Stomach (tissue), 19 donors: ENCODE measurements at places on chromosomes 11 and 22. TPM values are rescaled to one million over a fixed set of nuclear protein-coding genes. Genes with fewer than 3 reads are reported as not detected.
A peak's percentile ranks its signal among the peaks of the same experiment; 100 is the strongest.

Gene SULT4A1
- polyA plus RNA-seq, result 0.12 TPM

Gene ASRGL1
- 16.3 TPM for polyA plus RNA-seq

DNA sequence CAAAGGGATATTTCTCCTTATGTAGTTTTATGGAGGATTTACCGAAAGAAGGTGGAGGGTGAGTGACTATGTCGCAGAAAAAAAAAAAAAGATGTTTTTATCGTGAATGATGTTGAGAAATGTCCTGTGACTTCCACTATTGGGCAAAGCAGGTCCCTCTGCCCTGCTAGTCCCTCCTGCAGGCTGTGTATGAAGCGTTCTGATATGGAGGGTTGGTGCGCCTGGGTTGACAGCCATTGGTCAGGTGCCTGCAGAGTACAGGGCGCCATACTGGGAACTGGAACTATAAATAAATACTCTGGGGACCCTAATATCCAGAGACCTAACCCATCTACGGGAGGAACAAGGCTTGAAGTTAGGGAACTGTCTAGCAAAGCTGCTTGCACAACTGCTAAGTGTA lies 1.5 kb downstream of the IL17RA start:
- peaks cover 13% of the 10 kb centered on the region for H3K4me1 ChIP-seq
- H3K4me3 ChIP-seq, result peak overlapping the region; percentile 89
- H3K36me3 ChIP-seq, result no peaks in the 10 kb centered on the region
- H3K27me3 ChIP-seq, result no peaks in the 10 kb centered on the region
- H3K27ac ChIP-seq, result peak overlapping the region; percentile 95

DNA sequence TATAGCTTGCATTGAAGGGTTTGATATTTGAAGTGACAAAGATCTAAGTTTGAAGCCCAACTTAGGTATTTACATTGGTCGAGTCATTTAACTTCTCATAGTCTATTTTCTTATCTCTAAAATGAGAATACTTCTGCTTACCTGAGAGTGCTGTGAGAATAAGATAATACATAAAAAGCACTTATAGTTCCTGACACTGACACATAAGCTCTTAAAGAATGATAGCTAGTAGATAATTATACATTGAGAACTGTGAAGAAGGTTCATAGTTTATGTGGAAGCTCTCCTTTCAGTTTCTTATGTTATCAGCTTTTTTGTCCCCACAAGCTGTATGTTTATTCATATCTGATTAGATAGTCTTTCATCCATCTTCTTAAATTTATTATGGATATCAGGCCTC lies 4.8 kb downstream of the PPME1 start:
- H3K4me1 ChIP-seq, result peaks cover 36% of the 10 kb centered on the region
- H3K27ac ChIP-seq, result no peak overlapping the region
- H3K4me3 ChIP-seq, result no peak overlapping the region
- no peak for DNase-seq
- H3K36me3 ChIP-seq, result no peaks in the 10 kb centered on the region
- no peaks in the 10 kb centered on the region for H3K27me3 ChIP-seq

DNA sequence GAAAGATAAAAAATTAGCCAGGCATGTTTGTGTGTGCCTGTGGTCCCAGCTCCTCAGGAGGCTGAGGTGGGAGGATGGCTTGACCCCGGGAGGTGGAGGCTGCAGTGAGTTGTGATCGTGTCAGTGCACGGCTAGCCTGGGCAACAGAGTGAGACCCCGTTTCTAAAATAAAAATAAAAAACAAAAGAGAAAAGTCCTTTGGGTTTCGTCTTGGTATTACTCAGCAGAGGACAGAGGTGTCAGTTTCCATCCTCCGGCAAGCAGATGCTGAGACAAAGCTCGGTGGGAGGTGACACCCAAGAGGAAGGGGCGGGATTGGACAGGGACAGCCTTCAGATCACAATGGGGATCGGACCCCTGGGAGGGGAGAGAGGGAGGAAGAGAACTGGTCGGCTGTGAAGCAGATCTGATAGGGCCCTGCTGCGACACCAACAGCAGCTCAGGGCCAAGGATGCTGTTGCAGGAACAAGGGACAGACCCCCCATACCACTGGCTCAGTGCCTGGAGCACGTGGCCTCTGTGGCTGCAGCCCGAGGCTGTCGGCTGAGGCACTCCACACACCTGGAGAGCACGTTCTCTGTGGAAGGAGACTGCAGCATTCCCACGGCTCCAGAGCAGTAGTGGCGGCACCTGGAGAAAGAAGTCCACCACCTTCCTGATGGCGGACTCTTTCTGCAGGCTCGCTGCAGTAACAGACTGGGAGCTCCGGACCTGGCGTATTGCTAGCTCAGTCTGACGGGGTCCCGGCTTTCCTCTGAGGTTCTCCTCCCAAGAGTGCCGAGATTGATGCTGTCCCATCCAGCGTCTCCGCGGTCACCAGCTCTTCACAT lies 5.2 kb upstream of the BID start:
- H3K27ac ChIP-seq, result no peak overlapping the region
- H3K27me3 ChIP-seq, result no peaks in the 10 kb centered on the region
- peaks cover 31% of the 10 kb centered on the region for H3K4me1 ChIP-seq
- no peak overlapping the region for H3K4me3 ChIP-seq
- H3K36me3 ChIP-seq, result no peaks in the 10 kb centered on the region

DNA sequence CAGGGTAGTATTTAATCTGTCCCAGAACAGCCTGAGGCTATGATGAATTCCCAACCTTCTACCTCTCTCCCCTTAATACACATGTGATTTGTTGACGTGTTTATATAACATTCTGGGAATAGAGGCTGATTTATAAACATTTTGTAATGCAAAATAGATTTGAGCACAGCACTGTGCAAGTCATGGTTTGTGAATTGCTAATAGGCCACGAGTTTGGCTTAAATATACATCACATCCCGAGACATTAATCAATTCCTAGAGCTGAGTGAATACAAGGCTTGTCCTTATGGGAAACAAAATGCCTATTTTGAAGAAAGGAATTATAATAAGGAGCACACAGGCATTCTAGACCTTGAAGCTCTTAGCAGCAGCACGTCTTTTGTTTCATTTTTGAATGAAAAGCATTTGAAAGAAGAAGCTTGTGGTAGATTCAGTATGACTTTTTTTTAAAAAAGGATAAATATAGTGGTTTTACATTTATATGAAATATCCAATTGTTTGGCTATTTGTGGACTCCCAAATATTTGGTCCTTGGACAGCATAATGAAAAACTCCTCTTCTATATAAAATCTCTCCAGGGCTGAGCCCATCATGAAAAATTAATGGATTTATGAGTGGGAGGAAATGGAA lies 116.4 kb downstream of the SLC17A6 start:
- H3K4me3 ChIP-seq, result no peak overlapping the region
- H3K4me1 ChIP-seq, result no peaks in the 10 kb centered on the region
- no peak overlapping the region for H3K27ac ChIP-seq
- H3K27me3 ChIP-seq, result no peaks in the 10 kb centered on the region
- no peaks in the 10 kb centered on the region for H3K36me3 ChIP-seq

Gene CREB3L1
- polyA plus RNA-seq, result 59.3 TPM

DNA sequence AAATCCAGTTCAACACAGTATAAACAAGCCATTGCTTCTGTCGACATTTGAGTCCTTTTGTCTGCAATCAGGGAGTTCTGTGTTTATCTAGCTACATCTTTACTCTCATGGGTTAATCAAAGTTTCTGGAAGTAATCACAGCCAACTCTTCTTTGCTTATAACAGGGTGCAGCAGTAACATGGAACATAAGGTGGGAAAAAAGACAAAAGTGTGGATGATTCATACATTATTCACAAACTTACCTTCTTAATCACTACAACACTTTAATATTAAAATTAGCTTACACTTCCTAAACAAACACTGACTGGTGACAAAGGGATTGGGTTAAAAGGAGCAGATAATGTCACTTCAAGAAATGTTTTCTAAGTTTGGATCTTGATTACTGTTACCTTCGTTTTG lies 44.7 kb downstream of the SNX19 start:
- H3K4me3 ChIP-seq, result no peak overlapping the region
- no peaks in the 10 kb centered on the region for H3K27me3 ChIP-seq
- H3K36me3 ChIP-seq, result peaks cover 65% of the 10 kb centered on the region
- no peak for DNase-seq

- DNase-seq, result peak; percentile 85
- peak overlapping the region; percentile 71 for H3K27ac ChIP-seq
- H3K36me3 ChIP-seq, result peaks cover 19% of the 10 kb centered on the region
- H3K27me3 ChIP-seq, result peaks cover under 1% of the 10 kb centered on the region
These were observed 7.0 kb downstream of the UNC93B1 start for GRCh38 chr11:67996622-67997474.

DNA sequence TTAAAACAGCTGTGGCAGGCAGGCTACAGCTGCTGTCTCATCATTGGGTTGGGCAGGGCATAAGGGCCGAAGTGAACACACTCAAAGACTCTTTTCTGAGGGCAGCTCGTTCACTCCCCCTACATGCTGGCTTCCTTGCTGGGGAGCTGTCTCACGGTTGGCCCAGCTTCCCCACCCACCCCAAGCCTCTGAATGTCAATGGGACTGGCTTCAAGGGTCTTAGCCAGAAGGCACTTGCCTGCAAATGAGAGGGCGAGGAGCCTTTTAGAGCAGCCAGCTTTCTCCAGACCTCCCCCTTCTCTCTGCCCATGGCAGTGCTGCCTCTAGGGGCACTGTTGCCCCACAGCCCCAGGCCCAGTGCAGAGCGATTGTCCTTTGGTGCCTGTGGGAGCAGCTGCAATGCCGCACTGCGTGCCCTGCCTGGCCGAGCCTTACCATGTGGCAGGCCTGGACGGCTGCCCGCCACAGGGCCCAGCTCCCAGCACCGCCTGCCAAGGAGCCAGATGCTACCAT lies 94.7 kb upstream of the RASSF10 start:
- DNase-seq, result peak; percentile 85
- H3K27ac ChIP-seq, result peak overlapping the region; percentile 57
- H3K4me1 ChIP-seq, result no peaks in the 10 kb centered on the region
- H3K27me3 ChIP-seq, result no peaks in the 10 kb centered on the region
- H3K4me3 ChIP-seq, result no peak overlapping the region

Gene RFPL3
- polyA plus RNA-seq, result not detected

GRCh38 chr11:35624781-35625180 lies 6.5 kb downstream of the FJX1 start:
- DNase-seq, result no peak
- peaks cover 72% of the 10 kb centered on the region for H3K27me3 ChIP-seq
- no peaks in the 10 kb centered on the region for H3K36me3 ChIP-seq
- peaks cover 5% of the 10 kb centered on the region for H3K4me1 ChIP-seq

Gene RAB36
- polyA plus RNA-seq, result 1.6 TPM

Gene BIK
- 19.7 TPM for polyA plus RNA-seq

GRCh38 chr11:76880314-76880713 lies 19.6 kb downstream of the ACER3 start:
- no peaks in the 10 kb centered on the region for H3K27me3 ChIP-seq
- no peak overlapping the region for H3K4me3 ChIP-seq
- H3K27ac ChIP-seq, result no peak overlapping the region

- no peaks in the 10 kb centered on the region for H3K4me1 ChIP-seq
- DNase-seq, result no peak
- no peak overlapping the region for H3K27ac ChIP-seq
- H3K27me3 ChIP-seq, result no peaks in the 10 kb centered on the region
- H3K4me3 ChIP-seq, result no peak overlapping the region
- no peaks in the 10 kb centered on the region for H3K36me3 ChIP-seq
These were observed 79.2 kb upstream of the OR5AK2 start for GRCh38 chr11:56909563-56909962.

- peak overlapping the region; percentile 45 for H3K27ac ChIP-seq
- DNase-seq, result no peak
- H3K4me1 ChIP-seq, result peaks cover 8% of the 10 kb centered on the region
These were observed 42.6 kb upstream of the EED start for GRCh38 chr11:86202013-86202336.

GRCh38 chr11:27183672-27184457 lies 143.2 kb downstream of the BBOX1 start:
- no peaks in the 10 kb centered on the region for H3K36me3 ChIP-seq
- H3K4me1 ChIP-seq, result peaks cover 10% of the 10 kb centered on the region
- no peak overlapping the region for H3K27ac ChIP-seq

Gene NLRP6
- polyA plus RNA-seq, result 0.12 TPM

Gene PGM2L1
- polyA plus RNA-seq, result 0.70 TPM
